Upper lobe of left lung (tissue), 6 donors: ENCODE measurements at places on chromosomes 13 and 19. TPM values are rescaled to one million over a fixed set of nuclear protein-coding genes. Genes with fewer than 3 reads are reported as not detected.

Gene ZNF100
- 4.1 TPM for total RNA-seq

DNA sequence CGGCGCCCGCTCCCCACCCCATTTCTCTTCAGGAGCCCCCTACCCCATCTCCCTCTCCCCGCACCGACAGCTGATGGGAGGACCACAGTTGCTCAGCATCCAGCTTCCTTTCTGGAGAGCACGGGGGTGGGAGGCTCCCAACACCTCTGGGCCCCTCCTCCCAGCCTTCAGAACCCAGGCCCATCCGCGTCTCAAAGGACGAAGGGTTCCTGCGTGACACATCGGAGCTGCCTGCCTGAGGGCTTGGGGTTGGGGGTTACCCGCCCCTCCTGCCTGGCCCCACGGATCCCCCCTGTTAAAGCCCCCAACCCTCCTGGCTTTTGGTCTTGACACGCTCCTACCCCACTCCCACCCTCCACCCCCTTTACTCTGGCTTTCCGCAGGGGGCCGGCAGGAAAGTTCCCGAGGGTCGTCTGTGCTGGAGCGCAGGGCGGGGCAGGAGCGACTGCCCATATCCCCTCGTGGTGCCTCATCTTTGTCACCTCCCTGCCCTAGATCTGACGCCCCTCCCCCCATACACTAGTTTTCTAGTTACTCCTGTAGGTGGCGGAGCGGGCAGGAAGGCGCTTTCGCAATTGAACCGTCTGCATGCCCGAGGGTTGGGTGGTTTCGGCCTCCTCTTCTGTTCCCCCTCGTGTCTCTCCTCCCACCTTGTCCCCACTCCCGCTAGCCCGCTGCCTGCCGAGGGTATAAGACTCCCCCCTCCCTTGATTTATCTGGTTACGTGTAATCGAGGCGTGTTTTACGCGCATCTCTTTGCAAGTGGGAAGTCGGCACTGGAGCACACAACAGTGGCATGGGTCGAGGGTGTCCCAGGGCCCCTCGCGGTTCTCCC, 924 bp downstream of the TRAPPC5 start:
- peak overlapping the region; percentile 72 for H3K4me3 ChIP-seq
- H3K4me1 ChIP-seq: peaks cover 32% of the 10 kb centered on the region
- H3K27ac ChIP-seq: peak overlapping the region; percentile 88
- peaks cover 31% of the 10 kb centered on the region for H3K36me3 ChIP-seq
- H3K27me3 ChIP-seq: no peaks in the 10 kb centered on the region

DNA sequence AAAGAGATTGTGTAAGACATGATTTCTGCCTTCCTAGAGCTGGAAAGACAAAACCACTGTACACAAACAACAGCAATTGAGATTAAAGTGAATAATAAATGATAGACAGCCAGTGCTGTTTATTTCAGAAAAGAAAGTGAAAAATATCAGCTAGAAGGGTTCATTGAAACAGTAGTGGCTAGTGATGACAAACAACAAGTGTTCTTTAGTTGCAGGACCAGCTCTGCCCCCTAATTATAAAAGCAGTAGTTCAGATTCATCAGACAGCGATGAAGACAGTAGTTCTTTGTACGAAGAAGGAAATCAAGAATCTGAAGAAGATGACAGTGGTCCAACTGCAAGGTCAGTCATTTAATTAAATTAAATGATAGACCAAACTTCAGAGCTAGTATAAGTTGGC, 14.8 kb downstream of the GPALPP1 start:
- no peak overlapping the region for H3K27ac ChIP-seq
- H3K4me3 ChIP-seq: no peak overlapping the region
- no peaks in the 10 kb centered on the region for H3K27me3 ChIP-seq
- no peaks in the 10 kb centered on the region for H3K4me1 ChIP-seq
- no peaks in the 10 kb centered on the region for H3K36me3 ChIP-seq
- no peak for DNase-seq

GRCh38 chr13:40017662-40018262, 362.3 kb downstream of the COG6 start:
- no peaks in the 10 kb centered on the region for H3K36me3 ChIP-seq
- DNase-seq: no peak
- no peaks in the 10 kb centered on the region for H3K27me3 ChIP-seq
- no peaks in the 10 kb centered on the region for H3K4me1 ChIP-seq

GRCh38 chr19:55149078-55150003, at the start of gene TNNT1:
TNNT1 (minus strand) TSS chr19:55149206; CDS start chr19:55147157, 2,049 bp downstream.
- no peak within 1 kb of the TSS for H3K4me3 ChIP-seq
- peaks cover 20% of the 10 kb centered on the region for H3K4me1 ChIP-seq
- DNase-seq: peak; percentile 21
- H3K36me3 ChIP-seq: no peaks in the 10 kb centered on the region
- H3K27me3 ChIP-seq: no peaks in the 10 kb centered on the region
- no peak within 1 kb of the TSS for H3K27ac ChIP-seq

- H3K36me3 ChIP-seq: no peaks in the 10 kb centered on the region
- H3K4me3 ChIP-seq: no peak overlapping the region
- H3K27me3 ChIP-seq: no peaks in the 10 kb centered on the region
- peaks cover 54% of the 10 kb centered on the region for H3K4me1 ChIP-seq
- H3K27ac ChIP-seq: peak overlapping the region; percentile 32
Observed at GRCh38 chr13:113216254-113217048, 7.0 kb downstream of the CUL4A start.

GRCh38 chr19:4416268-4416667, 13.8 kb downstream of the CHAF1A start:
- H3K4me1 ChIP-seq: no peaks in the 10 kb centered on the region
- no peak for DNase-seq
- H3K27me3 ChIP-seq: no peaks in the 10 kb centered on the region
- no peak overlapping the region for H3K27ac ChIP-seq
- no peaks in the 10 kb centered on the region for H3K36me3 ChIP-seq
